Activated CD4-positive, alpha-beta memory T cell treated with anti-CD3 and anti-CD28 coated beads, Interleukin-2, amount 10 ng/mL, durations not matched to agents 7 days and 5 days (primary cell): ENCODE measurements at places on chromosomes 11 and 22. TPM values are rescaled to one million over a fixed set of nuclear protein-coding genes. Genes with fewer than 3 reads are reported as not detected.

The DEPDC7 gene
- 1.1 TPM for total RNA-seq

The CATSPER1 gene
- total RNA-seq, result 0.33 TPM

The SPON1 gene
- total RNA-seq, result 0.68 TPM

The OR56B4 gene
- total RNA-seq, result not detected

The OR5AR1 gene
- not detected for total RNA-seq

The GDPD4 gene
- total RNA-seq, result not detected

The LRRC55 gene
- not detected for total RNA-seq

DNA sequence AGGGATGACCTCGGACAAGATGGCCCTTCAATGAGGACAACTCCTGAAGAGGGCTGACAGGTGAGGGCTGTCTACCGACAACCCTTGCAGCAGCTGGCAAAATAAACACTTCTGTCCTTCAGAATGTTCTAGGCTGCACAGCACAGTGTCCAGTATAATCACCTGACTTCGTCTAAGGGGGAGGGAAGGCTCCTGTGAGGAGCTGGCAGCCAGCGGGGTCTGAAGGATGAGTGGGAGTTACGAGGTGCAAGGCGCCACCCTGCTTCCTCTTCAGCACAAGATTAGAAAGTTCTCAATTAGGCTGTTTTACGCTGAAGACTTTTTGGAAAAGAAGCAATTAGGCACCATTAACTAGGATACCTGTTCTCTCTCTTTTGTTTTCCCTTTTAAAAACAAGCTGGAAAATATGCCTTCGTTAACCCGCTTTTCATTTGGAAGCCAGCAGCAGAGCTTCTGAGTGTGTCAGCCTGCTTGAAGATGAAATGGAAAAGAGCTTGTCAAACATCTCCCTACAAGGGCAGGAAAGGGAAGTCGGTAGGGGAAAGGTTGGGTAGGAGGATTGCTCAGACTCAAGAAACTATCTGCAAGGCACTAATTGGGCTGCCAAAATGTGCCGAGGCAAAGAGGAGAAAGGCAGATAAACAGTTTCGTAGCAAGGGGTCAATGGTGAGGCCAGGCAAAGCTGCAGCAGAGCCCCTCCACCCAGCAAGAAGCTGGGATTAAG lies 592.2 kb upstream of the CADM1 start:
- DNase-seq, result no peak
- H3K27ac ChIP-seq, result no peak overlapping the region
- H3K27me3 ChIP-seq, result no peaks in the 10 kb centered on the region
- H3K4me1 ChIP-seq, result no peaks in the 10 kb centered on the region

- no peaks in the 10 kb centered on the region for H3K4me1 ChIP-seq
- no peak overlapping the region for H3K4me3 ChIP-seq
- no peak for DNase-seq
- H3K36me3 ChIP-seq, result no peaks in the 10 kb centered on the region
- no peak overlapping the region for H3K27ac ChIP-seq
These were observed 344.1 kb downstream of the SOX6 start for GRCh38 chr11:16012125-16012751.

DNA sequence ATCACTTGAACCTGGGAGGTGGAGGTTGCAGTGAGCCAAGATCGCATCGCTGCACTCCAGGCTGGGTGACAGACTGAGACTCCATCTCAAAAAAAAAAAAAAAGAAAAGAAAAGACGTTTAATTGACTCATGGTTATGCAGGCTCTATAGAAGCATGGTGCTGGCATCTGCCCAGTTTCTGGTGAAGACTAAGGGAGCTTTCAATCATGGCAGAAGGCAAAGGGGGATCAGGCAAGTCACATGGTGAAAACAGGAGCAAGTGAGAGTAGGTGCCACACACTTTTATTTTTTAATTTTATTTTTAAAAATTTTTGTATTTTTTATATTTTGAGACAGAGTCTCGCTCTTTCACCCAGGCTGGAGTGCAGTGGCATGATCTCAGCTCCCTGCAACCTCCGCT lies 8.4 kb upstream of the PATZ1 start:
- no peak overlapping the region for H3K4me3 ChIP-seq
- no peaks in the 10 kb centered on the region for H3K4me1 ChIP-seq
- H3K36me3 ChIP-seq, result no peaks in the 10 kb centered on the region
- no peak overlapping the region for H3K27ac ChIP-seq
- H3K27me3 ChIP-seq, result peaks cover 4% of the 10 kb centered on the region

DNA sequence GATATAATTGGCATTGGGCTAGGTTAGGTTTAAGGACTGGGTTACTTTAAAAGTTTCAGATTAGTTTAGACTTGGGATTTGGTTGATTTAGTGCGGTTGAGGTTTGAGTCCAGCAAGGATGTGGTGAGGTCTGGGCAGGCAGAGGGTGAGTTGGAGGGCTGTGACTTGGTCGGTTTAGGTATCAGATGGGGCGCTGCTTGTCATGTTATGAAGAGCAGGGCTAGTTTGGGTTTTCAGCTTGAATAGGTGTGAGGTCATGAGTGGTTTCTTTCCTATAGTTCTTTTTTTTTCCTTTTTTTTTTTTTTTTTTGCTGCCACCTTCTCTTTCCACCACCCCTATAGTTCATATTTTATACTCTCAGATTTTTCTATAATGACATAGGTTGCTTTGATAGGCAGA lies 4.8 kb downstream of the CLCF1 start:
- H3K4me3 ChIP-seq, result no peak overlapping the region
- H3K27me3 ChIP-seq, result peaks cover 60% of the 10 kb centered on the region
- H3K4me1 ChIP-seq, result peaks cover 54% of the 10 kb centered on the region
- peak; percentile 55 for DNase-seq
- H3K27ac ChIP-seq, result no peak overlapping the region

DNA sequence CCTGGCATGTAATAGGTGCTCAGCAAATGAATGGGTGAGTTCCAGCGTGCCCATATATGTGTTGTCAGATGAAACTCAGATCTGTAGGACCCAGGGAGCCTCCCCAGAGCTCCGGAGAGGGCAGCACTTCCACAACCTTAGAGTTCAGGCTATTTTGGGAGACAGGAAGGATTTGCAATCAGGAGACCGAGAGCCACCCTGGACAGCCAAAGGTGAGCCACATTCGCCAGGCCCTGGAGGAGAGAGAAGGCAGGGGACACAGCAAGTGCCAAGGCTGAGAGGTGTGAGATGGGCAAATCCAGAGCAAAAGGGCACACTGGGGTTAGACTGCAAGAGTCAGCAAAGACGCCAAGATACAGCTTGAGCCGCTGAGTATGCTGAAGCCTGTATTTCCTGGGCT lies 66.4 kb downstream of the CD82 start:
- H3K4me1 ChIP-seq, result peaks cover 14% of the 10 kb centered on the region
- no peak overlapping the region for H3K27ac ChIP-seq
- H3K4me3 ChIP-seq, result no peak overlapping the region
- H3K27me3 ChIP-seq, result peaks cover 7% of the 10 kb centered on the region
- H3K36me3 ChIP-seq, result no peaks in the 10 kb centered on the region

- no peaks in the 10 kb centered on the region for H3K27me3 ChIP-seq
- H3K36me3 ChIP-seq, result no peaks in the 10 kb centered on the region
- peaks cover 35% of the 10 kb centered on the region for H3K4me1 ChIP-seq
- no peak overlapping the region for H3K27ac ChIP-seq
These were observed 90.2 kb downstream of the SWAP70 start for GRCh38 chr11:9754010-9754471.

GRCh38 chr11:82007521-82007920 lies 726.1 kb downstream of the FAM181B start:
- peaks cover 1% of the 10 kb centered on the region for H3K27me3 ChIP-seq
- H3K4me3 ChIP-seq, result no peak overlapping the region
- H3K36me3 ChIP-seq, result no peaks in the 10 kb centered on the region
- no peak overlapping the region for H3K27ac ChIP-seq
- DNase-seq, result no peak

GRCh38 chr11:95289378-95290101 lies 58.5 kb upstream of the SESN3 start:
- H3K4me3 ChIP-seq, result no peak overlapping the region
- no peaks in the 10 kb centered on the region for H3K36me3 ChIP-seq
- no peaks in the 10 kb centered on the region for H3K27me3 ChIP-seq
- H3K4me1 ChIP-seq, result no peaks in the 10 kb centered on the region
- DNase-seq, result no peak

GRCh38 chr22:36461665-36462649 lies 19.5 kb downstream of the TXN2 start:
- no peaks in the 10 kb centered on the region for H3K27me3 ChIP-seq
- peaks cover 7% of the 10 kb centered on the region for H3K36me3 ChIP-seq
- peaks cover 15% of the 10 kb centered on the region for H3K4me1 ChIP-seq
- no peak overlapping the region for H3K4me3 ChIP-seq
- no peak for DNase-seq

- H3K27me3 ChIP-seq, result no peaks in the 10 kb centered on the region
- peak overlapping the region; percentile 23 for H3K27ac ChIP-seq
- H3K4me3 ChIP-seq, result peak overlapping the region; percentile 100
- DNase-seq, result no peak
These were observed 1.4 kb downstream of the POGLUT3 start for GRCh38 chr11:108496643-108497256.

- peaks cover 60% of the 10 kb centered on the region for H3K4me1 ChIP-seq
- no peak for DNase-seq
- peak overlapping the region; percentile 82 for H3K4me3 ChIP-seq
- peaks cover 38% of the 10 kb centered on the region for H3K36me3 ChIP-seq
- H3K27ac ChIP-seq, result peak overlapping the region; percentile 78
These were observed 1.1 kb downstream of the OSBP start for GRCh38 chr11:59614277-59615119.

DNA sequence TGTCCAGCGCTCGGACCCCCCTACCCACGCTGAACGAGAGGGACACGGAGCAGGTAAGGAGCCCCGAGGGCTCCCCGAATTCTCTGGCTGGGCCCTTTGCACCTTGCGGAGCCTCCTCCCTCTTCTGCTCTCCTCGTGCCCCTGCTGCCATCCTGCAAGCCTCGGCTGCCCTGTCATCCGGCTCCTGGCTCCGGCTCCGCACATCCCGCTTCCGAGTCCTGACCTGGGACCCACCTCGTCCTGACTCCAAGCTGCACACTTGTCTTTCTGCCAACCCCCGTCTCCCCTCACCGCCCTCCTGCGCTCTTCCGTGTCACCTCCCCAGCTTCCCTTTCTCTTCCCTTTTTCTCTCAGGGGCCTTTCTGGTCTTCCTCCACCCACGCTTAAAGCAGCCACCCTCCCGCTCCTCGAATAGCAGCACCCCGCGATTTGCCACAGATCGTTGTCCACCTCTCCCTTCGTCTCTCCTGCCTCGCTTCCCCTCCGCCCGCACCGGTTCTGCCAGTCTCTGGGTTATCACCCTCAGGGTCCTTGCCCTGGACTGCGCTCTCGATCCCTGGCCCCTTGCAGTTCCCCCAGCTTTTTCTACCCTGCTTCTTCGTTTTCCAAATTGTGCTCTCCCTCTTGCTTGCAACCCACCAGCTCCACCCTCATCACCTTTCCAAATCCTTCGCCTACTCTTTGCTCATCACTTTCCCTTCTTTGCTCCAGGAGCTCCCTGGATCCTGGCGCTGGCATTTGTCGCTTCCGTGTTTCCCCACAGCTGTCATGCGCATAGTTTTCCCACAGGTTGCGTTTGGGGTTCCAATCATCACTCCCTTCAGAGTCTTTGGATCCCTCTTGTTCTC lies 822 bp downstream of the MARK2 start:
- H3K27ac ChIP-seq, result peak overlapping the region; percentile 77
- peaks cover 57% of the 10 kb centered on the region for H3K4me1 ChIP-seq
- DNase-seq, result peak; percentile 40
- peak overlapping the region; percentile 87 for H3K4me3 ChIP-seq
- peaks cover 40% of the 10 kb centered on the region for H3K36me3 ChIP-seq

DNA sequence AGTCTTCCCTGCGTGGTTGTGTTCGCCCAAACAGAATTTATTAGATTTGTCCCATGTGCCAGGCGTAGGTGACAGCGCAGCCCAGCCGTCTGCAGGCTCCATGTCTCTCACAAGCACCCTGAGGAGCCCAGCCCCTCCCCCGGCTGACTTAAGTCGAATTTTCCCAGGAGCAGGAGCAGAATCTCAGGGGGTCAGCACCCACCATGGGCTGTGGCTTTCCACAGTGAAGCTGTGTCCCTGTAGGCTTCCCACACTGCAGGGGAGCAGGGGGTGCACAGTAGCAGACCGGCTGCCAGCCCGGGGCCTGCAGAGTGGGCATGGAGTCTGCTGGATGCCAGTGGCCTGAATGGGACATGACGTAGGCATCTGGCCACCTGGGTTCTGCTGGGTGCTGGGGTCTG lies 16.0 kb downstream of the PARVG start:
- H3K4me3 ChIP-seq, result no peak overlapping the region
- H3K27me3 ChIP-seq, result no peaks in the 10 kb centered on the region
- H3K27ac ChIP-seq, result no peak overlapping the region
- peaks cover 43% of the 10 kb centered on the region for H3K36me3 ChIP-seq
- no peak for DNase-seq

DNA sequence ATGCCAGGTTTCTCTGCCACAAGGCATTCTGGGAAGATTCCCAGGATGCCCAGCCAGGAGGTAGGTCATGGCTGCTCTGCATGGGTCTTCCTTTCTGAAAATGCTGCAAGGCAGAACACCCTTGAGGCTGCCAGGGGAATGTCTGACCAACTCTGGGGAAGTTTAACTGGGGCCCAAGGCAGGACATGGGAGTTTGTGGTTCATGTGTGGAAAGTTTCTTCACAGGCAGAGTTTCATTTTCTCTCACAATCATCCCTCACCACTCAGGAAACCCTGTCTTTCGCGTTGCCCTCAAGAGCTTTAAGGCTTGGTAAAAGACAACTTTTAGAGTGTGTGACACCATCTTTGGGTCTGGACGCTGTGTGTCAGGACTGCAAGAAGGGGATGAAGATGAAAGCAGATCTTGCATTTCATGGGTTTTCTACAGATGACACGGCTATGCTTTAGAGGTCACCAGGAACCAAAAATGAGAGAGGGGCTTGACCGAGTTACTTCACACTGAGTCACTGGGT lies 133.5 kb downstream of the CD44 start:
- H3K27ac ChIP-seq, result peak overlapping the region; percentile 84
- H3K4me1 ChIP-seq, result peaks cover 48% of the 10 kb centered on the region
- peak; percentile 62 for DNase-seq
- peak overlapping the region; percentile 37 for H3K4me3 ChIP-seq
- peaks cover 15% of the 10 kb centered on the region for H3K27me3 ChIP-seq
- peaks cover 8% of the 10 kb centered on the region for H3K36me3 ChIP-seq
